Heart right ventricle (tissue), 16 donors: ENCODE measurements at places on chromosomes 6 and 20. TPM values are rescaled to one million over a fixed set of nuclear protein-coding genes. Genes with fewer than 3 reads are reported as not detected.

DNA sequence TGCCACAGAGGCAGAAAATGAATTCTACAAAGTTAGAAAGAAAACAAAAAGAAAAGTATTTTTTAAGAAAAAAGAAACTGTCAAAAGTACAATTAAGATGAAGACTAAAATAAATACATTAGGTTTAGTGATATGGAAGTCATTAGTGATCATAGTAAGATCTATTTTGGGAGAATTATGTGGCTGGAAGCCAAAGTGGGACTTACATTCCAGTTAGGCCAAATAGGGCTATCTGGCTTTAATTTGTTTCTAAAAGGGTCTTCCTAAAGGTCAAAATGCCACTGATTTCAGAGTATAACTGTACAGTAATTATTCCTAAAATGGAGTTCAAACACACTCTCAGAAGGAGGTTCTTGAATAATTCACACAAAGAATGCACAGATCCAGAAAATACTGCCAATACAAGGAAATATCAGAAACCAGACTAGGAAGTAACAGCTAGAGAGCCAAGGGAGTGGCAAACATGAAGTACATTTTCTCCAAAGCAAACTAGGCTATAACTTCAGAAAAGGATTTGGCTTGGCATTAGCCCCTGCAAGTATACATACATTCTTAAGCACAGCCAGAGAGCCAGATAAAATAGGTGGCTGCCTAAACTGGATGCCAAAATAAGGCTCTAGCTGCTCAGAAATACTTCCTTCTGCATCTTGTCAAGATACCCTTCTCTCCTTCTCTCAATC lies 45.3 kb downstream of the PDSS2 start:
- DNase-seq, result no peak

- DNase-seq, result no peak
Measured at GRCh38 chr6:163571730-163572129, 157.2 kb downstream of the QKI start.

The TNXB gene
- 96.7 TPM for polyA plus RNA-seq

GRCh38 chr20:2753461-2754040 lies 46.9 kb downstream of the CPXM1 start:
- DNase-seq, result no peak

DNA sequence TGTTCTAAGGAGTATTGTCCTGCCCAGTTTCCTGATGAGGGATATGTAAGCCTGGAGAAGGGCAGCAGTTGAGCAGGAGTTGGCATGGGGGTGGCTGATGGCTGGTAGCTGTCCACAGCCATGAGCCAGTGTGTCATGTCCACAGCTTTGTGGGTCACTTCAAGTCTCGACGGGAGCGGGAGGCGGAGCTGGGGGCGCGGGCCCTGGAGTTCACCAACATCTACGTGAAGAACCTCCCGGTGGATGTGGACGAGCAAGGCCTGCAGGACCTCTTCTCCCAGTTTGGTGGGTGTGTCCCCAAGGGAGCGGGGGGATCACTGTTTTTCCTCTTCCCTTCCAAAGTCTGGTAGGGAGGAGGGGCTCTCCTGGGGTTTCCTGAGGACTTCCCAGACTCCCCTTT lies 8.9 kb downstream of the PABPC1L start:
- DNase-seq, result no peak

- DNase-seq, result no peak
Measured at GRCh38 chr20:37305079-37305478, 15.6 kb downstream of the MANBAL start.

GRCh38 chr6:70186461-70186860 lies 116.4 kb downstream of the COL9A1 start:
- no peak for DNase-seq

The BMP7 gene
- 3.9 TPM for polyA plus RNA-seq

GRCh38 chr6:106743612-106744011 lies 114.2 kb downstream of the QRSL1 start:
- no peak for DNase-seq
